ENCODE measurements at places on chromosomes 3 and 15.

GRCh38 chr3:195815169-195815771 lies 3.5 kb upstream of the MUC4 start:
- DNase-seq: no peak

DNA sequence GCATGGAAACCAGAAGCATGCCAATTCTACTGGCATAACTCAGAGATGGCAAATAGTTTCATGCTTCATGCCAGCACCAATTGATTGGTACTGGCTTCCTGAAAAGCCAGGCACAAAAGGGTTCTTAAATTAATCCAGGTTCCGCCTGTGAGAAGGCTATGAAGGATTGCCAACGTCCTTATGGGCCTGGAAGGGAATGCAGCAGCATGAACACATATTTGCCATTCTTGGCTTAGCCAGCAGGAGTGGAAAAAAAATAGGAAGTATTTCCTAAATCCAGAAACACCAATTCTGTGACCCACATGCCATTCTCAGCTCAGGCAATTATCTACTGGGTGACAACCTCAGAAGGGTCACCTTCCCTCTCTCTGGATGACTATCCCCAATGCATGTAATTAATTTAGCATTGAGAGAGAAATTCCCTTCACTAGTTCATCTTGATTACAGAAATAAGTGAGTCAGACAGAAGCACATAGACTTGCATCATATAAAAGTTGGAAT lies 36.0 kb downstream of the ADAMTS9 start:
- DNase-seq: no peak

GRCh38 chr3:39990532-39990931 lies 181.1 kb downstream of the MYRIP start:
- DNase-seq: no peak

DNA sequence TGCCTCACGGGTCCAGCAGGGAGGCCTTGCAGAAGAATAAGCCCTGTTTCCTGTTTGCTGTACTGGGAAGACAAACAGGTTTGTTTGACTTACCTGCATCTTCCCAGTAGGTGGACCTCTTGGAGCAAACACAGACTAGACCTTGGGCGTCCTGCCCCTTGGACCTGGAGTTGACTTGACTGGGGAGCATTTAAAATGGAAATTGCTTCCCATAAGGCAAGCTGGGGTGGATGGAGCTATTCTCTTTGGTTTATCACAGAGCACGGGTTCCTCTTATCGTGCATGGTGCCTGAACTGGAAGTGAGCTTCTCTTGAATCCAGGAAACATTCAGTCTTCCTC lies 151.4 kb downstream of the RPLP1 start:
- DNase-seq: no peak

DNA sequence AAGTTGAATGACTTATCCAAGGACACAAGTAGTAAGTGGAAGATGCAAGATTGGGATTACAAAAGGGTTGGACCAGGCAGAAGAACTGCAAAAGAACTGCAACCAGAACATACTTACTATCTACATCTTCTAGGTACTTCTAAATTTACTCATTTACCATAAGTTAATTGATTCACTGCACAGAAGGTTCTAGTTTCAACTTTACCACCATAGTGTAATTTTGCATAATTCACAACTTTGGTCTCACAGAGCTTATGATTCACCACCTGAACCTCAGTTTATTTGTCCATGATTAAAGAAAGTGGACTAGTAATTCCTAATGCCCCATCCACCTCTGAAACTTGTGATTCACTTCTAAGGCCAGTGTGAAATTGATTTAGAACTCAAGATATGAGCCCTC lies 236.8 kb upstream of the UBE2E2 start:
- DNase-seq: no peak

GRCh38 chr3:84538597-84538996 lies 420.2 kb upstream of the CADM2 start:
- no peak for DNase-seq

GRCh38 chr15:38897551-38897950 lies 332.9 kb upstream of the RASGRP1 start:
- DNase-seq: no peak

DNA sequence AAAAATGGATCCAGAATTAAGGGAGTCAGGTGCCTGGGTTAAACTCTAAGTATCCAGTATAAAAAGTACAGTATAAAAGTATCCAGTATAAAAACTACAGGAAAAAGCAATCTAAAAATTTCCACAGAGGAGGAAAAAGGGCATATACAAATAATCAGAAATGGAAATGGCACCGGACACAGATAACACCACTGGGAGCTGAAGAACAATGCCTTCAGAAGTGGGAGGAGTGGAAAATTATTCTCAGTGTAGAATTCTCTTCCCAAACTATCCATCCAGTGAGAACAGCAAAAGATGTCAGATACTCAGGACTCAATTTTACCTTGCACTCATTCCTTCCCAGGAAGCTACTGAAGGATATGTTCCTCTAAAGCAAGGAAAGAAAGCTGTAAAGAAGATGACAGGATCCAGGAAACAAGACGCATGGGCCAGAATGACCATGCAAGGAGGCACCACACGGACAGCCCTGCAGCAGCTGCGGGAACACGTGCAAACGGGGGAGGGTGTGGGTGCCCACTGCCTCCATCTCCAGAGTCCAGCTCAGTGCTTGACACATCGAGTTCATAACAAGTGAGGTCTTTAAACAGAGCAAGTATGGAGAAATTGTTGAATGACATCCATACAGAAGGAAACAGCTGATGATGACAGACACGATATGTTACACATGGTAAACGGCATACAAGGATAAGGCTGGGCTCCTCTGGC lies 68.5 kb downstream of the CHSY1 start:
- no peak for DNase-seq

GRCh38 chr3:192684151-192684550 lies 43.2 kb downstream of the FGF12 start:
- DNase-seq: no peak

- no peak for DNase-seq
Measured at GRCh38 chr3:128376516-128376915, 90.2 kb downstream of the DNAJB8 start.

DNA sequence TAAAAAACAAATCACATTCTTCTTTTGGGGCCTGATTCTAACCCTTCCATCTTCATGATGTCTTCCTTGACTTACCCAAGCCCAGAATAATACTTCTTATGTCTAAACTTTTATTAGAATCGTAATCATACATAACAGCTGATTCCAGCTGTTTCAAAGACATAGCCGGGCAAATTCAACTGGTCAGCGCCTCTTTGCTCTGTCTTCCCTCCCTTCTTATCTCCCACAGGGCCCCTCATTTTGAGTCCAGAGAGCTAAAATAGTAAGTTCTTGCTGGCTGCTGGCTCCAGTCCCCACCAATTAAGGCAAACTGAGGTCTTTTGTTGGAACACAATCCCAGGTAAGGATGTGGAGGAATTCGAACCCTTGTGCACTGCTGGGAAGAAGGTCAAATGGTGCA lies 108.6 kb downstream of the ADCY5 start:
- DNase-seq: no peak

- no peak for DNase-seq
Measured at GRCh38 chr15:70880781-70881180, 11.5 kb downstream of the THAP10 start.

DNA sequence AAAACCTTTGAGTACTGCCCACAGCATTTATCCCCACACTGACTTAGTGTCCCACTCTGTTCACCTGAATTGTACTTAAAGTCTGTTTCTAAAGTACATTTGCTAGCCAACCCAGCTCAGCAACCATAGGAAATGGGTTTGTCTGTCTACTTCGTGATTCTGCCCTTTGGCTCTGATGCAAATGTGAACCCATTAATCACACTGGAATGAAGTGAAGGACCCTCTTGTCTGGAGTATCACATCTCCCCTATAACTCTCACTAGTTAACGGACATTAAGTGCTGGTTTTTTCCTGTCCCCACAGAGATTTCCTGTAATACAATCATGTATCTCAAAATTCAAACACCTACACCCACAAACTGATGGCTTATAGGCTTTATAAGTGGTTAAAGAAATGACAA lies 20.5 kb downstream of the EID1 start:
- no peak for DNase-seq

DNA sequence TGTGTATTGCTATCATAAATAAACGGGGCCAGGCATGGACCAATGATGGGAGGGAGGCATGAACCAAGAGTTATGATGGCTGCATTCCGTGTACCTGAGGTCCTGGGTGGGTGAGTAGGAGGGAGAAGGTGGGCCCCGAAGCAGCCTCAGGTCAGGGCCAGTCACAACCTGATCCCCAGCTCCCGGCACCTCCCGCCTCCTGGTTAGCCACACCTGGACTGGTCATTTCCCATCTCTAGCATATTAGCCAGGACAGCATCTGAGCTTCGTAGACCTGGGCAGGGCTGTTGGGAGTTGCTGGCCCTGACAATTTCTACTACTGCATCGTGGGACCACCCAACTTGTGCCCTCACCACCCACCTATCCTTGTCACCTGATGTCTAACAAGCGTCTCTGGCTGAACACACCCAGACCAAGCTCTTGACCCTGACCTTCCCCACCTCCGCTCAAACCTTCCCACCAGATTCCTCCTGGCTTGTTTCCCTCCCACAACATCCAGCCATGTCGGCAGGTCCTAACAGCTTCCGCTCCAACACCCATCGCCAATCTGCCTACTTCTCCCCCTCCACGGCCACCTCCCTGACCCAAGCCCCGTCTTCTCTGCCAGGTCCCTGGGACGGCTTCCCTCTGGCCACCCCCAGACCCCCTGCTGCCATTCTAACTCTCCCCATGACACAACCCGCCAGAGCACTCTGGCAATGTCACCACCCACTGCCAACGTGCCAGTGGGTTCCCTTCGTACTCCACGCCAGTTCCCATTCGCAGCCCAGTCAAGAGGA lies 133.8 kb upstream of the IQSEC1 start:
- DNase-seq: no peak

DNA sequence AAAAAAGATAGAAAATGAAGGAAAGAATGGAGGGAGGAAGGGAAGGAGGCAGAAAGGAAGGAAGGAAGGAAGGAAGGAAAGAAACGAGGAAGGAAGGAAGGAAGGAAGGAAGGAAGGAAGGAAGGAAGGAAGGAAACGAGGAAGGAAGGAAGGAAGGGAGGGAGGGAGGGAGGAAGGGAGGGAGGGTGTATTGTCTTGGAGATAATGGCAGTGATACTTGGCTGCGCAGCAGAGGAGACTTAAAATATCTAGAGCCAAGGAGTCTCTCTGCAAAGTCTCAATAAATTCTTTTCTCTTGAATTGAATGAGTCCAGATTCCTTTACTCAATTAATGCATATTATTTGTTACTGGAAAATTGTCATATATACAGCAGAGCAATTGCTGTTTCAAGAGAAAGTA lies 1059.7 kb downstream of the ZPLD1 start:
- DNase-seq: no peak
